ENCODE measurements at places on chromosomes 13 and 19.

DNA sequence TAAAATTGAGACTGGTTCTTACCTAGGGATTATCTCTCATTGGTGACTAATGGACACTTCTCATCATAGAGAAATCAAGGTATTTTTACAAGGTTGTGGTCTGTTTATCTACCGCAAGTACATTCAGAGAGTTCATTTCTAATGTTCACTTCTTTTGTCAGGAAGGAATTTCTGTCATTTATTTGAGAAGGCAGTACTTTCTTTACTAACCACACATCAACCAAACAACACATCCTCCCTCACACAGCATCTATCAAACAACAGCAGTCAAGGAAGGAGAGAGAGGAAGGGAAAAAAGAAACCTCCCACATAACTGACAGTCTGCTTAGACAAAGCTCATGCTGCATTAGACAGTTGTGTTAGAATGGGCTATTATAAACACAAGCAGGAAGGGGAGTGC, 182.3 kb upstream of the KLF12 start:
- no peak for DNase-seq

DNA sequence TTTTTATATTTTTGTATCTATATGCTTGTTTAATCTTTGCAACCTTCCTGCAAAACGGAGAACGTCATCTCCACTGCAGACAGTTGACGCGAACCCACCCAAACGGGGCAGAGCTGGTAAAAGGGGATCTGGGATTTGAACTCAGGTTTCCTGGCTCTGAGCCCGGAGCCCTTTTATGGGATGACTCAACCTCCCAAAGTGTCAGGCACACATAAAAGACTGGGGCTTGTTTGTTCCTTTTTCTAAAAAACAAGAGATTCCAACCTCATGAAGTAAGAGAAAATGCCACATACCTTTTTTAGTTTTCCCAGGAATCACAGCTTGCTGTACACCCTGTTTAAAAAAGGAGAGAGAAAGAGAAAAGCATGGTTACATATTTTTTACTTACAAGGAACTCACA, 78.9 kb downstream of the GADD45B start:
- DNase-seq, result no peak

- DNase-seq, result peak; percentile 11
Measured at GRCh38 chr13:72782717-72783116, 784 bp downstream of the PIBF1 start.

DNA sequence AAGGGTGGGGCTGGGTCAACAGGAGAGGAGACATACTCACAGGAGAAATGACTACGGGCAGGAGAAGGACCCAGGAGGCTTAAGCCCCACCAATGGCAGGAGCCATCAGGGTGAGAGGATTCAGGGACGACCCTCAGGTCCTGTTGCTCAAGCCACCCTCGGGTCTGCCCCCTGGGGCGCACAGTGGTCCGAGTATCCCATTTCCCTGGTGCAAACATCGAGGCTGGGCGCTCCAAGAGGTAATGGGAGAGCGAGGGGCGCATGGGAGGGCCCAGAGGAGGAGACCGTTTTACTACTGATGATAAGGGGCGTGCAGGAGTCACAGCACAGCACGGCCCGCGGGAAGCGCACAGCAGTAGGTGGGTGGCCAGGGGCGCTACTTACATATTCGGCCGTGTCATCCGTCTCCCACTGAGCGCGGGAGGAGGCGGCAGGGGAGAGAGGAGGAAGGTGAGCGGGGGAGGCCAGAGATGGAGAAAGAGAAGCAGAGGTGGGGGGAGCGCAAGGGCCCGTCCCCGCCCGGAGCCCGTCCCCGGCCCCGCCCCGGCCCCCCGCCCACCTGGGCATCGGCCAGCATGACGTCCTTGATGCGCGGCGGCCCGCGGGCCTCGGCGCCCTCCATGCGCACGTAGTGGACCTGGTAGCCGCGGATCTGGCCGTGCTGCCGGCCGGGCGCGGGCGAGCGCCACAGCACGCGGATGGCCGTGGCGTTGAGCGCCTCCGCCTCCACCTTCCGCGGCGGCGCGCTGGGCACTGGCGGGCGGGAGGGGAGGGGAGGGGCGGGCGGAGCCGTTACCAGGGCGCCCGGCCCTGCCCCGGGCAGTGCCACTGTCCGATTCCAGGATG, 111.5 kb downstream of the PTPRS start:
- no peak for DNase-seq

DNA sequence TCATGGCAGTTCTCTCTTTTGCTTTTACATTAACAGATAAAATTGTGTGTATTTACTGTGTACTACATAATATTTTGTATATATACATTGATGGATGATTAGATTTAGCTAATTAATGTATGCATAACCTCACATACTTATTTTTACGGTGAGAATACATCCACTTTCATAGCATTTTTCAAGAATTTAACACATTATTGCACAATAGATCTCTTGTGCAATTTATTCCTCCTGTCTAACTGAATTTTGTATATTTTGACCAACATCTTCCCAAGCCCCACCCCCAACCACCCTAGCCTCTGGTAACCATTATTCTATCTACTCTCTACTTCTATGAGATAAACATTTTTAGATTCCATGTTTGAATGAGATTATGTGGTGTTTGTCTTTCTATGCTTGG, 194.7 kb downstream of the RBM26 start:
- no peak for DNase-seq

DNA sequence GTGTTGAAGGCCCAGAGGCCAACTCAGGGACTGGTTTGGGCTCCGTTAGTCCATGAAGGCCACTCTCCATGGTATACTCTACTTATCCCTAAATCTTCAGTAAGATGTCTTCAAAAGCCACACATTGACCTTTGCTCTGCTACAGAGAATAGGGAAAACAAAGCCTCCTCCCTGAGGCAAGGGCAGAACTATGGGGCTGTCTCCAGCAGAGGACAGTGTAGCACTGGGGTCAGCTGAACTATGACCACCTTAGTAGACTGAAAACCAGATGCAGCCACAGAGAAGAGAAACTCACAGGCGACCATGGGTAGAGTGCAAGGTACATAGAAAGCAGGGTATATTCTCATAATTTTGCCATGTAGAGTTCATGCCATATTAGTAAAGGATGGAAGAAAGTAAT, 587.4 kb downstream of the LMO7 start:
- DNase-seq, result no peak

DNA sequence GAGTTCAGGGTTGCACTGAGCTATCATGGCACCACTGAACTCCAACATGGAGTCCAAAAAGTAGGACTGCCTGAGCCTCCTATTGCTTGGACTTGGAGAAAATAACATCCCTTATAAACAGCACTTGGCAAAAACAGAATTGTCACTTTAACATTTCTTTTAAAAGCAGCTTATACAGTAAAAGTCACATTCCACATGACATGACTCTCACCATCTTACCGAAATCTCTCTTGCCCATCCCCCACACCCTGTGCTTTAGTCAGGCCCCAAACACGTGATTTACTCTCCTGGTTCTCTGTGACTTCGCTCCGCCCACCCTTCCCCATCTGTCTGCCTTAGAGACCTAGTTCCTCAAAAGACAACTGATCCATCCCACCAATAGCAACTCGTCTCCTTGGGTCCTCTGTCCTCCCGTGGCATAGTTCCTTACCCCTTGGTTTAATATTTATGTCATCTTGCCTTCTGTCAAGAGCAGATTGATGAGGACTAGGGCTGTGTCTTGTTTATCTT, 4.6 kb downstream of the SAFB start:
- no peak for DNase-seq

- DNase-seq, result no peak
Measured at GRCh38 chr19:6020166-6020882, 42.4 kb upstream of the RANBP3 start.

DNA sequence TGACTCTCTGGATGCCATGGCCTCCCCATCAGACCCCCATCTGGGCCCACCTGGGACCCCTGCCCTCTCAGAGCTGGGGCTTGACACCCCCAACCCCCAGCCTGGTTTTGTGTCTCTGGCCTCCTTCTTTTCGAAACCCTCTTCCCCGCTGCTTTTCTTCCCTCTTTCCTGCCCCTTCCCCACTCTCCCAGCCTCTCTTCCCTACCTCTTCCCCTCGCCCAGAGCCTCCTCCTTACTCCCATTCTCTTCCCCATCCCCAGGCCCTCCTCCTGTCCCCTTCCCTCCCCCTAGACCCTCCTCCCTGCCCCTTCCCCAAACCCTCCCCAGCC, 2.1 kb downstream of the TNFSF9 start:
- no peak for DNase-seq

DNA sequence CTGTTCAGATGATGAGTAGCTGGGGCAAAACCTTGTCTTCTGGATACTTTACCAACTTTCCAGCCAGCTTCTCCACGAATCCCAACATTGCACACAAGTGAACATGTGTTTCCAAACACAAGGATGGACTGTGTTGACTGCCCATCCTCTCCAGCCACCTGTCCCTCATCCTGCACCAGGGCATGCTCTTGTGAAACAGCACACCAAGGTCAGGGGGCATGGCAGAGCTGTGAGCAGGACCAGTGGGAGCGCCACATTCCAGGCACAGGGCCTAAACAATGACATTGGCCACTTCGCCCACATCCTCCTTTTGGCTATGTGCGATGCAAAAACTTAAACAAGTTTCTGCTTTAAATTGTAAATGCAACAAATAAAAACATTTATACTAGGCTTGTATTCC, 105.5 kb downstream of the IRS2 start:
- no peak for DNase-seq

DNA sequence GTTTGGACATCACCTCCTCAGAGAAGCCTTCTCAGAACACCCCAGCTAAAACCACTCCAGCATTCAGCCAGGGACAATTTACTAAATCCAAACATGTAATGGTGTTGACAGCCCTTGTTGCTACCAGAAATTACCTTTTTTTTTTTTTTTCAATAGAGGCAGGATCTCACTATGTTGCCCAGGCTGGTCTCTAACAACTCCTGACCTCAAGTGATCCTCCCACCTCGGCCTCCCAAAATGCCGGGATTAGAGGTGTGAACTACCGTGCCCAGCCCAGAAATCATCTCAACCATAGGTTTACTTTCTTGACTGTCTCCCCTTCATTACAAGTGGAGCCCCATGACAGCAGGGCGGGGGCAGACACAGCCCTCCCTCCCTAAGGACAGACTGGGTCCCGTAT, 9.2 kb downstream of the CLIP3 start:
- DNase-seq, result no peak

DNA sequence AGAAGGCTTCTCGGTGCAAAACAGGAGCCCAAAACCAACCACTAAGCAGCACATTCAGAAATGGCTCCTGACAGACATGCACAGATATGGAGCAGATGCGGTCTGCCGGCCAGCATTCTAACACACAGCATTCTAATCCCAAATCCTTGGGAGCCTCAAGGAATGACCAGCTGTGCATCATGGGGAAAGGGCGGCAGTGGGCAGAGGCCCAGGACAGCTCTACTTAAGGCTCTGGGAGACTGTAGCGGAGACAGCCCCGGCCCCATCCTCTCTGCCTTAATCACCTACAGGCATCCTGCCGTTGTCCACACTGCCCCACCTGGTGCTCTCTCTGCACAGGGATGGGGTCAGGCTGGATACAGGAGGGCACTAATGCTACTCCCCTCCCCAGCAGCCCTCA, 1016.0 kb downstream of the UQCRFS1 start:
- no peak for DNase-seq

GRCh38 chr13:99911069-99911964, 60.2 kb downstream of the ZIC5 start:
- DNase-seq, result no peak

DNA sequence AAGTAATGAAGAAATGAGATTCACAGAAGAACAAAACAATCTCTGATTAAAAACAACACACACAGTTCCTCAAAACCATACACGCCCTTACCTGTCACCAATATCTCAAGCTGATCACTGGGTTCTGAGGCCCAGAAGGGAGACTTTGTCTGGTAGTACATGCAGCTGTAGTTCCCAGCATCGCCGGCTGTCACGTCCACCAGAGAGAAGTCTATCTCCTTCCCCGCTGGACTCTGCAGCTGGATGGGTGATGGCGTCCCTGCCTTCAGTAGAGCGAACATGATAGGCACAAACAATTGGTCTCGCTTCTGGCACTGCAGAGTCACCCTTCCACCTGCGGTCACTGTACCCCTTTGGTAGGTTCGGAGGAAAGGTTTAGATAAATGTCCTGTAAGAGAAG, 7.3 kb downstream of the TARM1 start:
- no peak for DNase-seq

DNA sequence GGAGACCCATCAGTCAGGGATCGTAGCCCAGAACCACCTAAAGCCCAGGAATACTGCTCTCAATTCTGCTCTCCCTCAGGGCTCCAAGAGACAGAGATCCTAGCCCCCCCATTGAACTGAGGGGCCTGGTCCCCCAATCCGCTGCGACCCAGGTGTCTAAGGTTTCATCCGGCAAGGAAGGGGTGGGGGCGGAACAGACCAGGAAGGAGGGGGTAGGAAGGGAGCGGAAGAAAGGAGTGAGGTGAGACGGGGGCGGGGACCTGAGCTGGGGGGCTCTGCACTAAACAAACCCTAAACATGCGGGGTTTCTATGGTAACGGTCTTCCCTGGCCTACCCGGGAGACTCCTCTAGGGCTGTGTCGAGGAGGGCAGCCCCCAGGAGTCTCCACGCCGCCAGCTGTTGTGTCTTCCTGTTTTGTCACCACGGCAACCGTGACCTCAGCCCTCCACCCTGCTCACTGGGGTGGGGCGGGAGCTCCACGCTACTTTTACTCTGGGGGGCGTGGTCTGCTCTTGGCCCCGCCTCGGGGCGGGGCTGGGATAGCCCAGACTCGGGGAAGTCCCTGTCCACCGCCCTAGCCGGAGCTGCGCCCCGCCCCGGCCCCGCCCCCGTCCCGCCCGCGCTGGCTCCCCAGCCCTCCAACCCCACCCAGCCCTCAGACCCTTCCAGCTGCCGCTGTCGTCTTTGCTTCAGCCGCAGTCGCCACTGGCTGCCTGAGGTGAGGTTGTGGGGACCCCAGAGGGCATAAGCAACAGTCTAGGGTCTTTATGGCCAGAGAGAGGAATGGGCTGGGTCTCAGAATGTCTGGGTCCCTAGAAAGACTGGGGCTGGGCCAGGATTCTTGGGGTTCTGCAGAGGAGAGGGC, at the start of gene MYADM:
MYADM (plus strand) TSS at position 659 of the 866 bp plus-strand sequence. CDS start 5,647 bp downstream, outside the sequence.
- peak; percentile 100 for DNase-seq
